ENCODE measurements at places on chromosomes 5 and 9.
A peak's percentile ranks its signal among the peaks of the same experiment; 100 is the strongest.

DNA sequence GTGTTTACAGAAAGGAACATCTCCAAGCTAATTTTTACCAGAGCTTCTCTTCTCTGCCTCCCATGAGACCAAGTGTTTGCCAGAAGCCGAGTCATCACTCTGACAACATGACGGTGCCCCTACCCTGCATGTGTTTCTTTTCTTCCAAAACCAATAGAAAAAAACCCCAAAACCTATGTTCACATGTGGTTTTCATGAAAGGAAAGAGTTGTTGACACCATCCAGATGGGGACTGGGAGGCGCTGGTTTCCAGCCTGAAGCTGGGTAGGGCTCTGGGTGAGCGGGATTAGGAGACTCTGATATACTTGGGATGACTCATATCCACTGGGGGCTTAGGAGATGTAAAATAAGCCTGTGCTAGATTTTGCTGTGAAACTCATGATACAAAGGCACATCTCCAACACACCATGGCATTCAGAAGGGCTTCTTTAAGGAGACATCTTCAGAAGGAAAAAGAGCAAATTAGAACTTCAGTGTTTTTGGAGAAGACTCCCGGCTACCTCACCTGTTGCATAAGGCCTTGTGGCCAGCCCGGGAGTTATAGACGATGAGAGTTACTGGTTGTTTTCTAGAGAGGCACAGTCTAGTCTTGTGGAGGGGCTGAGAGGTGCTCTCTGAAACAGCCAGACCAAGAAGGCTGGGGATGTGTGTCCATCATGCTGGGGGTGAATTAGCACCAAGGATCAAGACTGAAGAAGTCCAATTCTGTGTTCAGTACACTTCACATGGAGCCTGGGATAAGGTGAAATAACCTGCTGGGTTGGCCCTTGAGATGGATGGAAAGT, 108.9 kb upstream of the LHFPL2 start:
- DNase-seq: peak; percentile 48

- no peak for DNase-seq
Observed at GRCh38 chr9:73165911-73166310, 14.2 kb downstream of the ANXA1 start.

DNA sequence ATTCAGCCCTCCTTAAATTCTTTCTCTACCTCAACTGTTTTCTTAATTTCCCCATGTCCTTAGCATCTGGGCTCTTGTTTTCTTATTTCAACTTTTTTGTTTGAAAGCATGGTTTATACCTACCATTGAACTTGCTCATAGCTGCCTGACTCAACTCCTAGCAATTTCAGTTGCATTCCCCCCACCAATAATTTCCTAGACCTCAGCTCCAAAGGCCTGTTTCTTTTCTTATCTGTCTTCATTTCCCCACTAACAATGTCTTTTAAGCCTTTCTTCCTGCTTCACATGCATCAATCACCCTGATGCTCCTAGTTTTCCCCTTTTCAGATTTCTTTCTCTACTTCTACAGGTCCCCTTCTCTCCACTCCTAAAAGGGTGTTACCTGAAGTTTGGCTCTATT, 129.7 kb upstream of the PDE4D start:
- DNase-seq: no peak

DNA sequence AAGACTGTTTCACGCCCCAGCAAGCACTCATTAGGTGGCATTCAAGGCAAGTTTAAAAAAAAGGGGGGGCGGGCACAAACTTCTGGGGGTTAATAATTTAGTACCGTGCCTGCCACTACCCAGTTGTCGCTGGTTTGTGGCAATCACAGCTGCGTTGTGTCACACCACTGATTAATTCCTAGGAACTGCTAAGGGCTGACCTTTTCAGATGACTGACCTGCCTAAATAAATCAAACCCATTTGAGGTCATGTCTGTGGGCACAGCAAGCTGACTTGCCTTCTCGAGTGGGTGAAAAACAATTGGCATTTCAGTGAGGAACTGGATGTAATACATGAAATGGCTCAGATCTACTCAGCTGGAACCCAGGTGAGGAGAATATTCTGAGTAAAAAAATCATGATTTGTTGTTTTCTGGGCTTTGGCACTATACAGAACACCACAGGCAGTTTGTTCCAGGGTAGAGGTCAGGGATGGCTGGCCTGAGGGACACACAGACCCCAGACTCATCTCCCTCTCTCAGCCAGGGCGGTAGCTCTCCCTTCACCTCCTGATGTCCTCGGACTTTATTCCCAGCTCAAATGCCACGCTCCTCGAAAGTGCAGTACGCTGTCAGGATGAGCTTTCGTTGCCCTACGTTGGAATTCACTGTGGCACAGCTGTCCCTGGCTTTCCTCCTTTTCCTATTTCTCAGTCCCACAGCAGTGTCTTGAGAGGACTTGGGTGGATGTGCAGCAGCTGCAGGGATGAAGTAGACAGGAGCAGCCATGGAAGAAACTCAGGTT, 15.5 kb upstream of the MGAT1 start:
- DNase-seq: no peak

- no peak for DNase-seq
Observed at GRCh38 chr5:83099001-83099400, 21.7 kb downstream of the XRCC4 start.

GRCh38 chr5:97085459-97086181, 56.8 kb downstream of the LIX1 start:
- DNase-seq: peak; percentile 41

DNA sequence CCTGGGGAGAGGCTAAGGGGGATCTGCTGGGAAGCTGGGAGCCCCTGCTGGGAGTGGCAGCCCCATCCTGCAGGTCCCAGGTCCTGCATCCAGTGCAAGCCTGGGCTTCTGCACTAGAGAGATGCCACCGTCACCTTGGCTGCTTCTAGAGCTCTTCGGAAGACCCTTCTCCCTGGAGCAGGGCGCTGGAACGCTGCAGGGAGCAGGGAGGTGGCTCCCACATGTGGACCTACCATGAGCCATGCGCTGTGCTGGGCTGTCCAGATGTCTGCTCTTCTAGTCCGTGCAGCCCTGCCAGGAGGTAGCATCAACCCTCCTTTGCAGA, 90.9 kb upstream of the PHYKPL start:
- DNase-seq: no peak

DNA sequence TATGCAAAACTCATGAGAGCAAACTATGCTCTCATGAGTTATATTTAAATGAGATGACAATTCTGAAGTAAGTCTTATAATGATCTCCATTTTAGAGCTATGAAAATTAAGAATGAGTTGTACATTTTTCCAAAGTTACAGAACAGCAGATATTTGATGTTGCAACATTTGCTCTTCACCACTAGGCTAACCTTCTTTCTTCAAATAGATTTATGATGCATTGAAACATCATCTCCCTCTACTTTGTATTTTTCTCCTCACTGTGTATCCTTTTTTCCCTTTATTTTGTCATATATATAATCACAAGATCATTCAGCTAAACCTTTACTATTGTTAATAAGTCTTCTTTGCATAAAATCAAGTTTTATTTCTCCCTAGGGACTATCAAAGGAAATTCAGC, 497.7 kb upstream of the TYRP1 start:
- DNase-seq: no peak

DNA sequence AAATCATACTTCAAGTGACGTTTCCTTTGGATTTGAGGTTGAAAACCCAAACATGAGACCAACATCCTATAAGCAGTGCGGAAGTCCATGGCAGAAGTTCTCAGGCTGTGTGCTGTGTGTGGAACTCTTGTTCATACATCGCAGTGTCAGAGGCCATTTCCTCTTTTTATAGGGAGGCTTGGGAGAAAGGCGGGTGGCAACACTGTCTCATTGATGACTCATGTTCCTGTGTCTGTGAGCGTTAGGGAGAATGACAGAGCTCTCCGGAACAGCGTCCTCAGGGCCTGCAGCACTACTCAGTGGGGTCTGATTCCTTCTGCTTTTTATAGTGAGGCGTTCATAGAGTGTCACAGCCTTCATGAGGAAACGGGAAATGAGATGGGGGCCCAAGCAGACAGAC, 98.8 kb upstream of the BASP1 start:
- peak; percentile 63 for DNase-seq

GRCh38 chr5:154778534-154778933, 23.4 kb downstream of the LARP1 start:
- DNase-seq: peak; percentile 67

- no peak for DNase-seq
Observed at GRCh38 chr5:149807614-149808013, 77.5 kb downstream of the PPARGC1B start.

GRCh38 chr5:137453483-137454080, 45.5 kb downstream of the SPOCK1 start:
- no peak for DNase-seq

DNA sequence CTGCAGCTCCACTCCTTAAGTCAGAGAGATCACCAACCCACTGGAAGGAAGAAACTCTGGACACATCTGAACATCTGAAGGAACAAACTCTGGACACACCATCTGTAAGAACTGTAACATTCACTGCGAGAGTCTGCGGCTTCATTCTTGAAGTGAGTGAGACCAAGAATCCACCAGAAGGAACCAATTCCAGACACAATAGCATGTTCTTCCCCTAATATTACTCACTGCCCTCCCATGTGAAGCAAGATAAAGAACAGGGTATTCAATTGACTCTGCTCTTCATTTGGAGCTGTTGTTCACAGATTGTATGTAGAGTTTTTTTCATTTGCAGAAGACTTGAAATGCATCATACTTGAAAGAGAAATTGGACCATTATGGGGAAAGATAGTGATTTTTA, 10.8 kb downstream of the SAXO1 start:
- DNase-seq: no peak

- peak; percentile 26 for DNase-seq
Observed at GRCh38 chr5:179165421-179166170, 105.4 kb downstream of the ZNF354C start.

- no peak for DNase-seq
Observed at GRCh38 chr9:121184463-121184862, 17.2 kb downstream of the RAB14 start.

GRCh38 chr9:22157276-22157675, 148.2 kb upstream of the CDKN2B start:
- no peak for DNase-seq

DNA sequence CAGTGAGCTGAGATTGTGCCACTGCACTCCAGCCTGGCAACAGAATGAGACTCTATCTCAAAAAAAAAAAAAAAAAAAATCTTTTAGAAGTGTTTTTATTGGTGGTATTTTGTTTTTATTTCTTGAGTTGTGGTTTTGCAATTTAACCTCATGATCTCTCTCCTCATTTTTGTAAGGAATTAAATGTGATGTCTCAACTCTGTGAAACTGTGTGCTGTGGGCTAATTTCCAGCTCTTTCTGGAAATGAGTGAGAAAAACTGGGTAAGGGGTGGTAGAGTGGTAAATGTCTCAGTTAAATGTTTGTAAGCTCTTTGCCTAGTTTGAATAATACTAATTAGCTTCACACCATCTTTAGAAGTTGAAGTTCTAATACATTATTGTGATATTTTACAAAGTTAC, 29.0 kb downstream of the ACO1 start:
- DNase-seq: no peak

DNA sequence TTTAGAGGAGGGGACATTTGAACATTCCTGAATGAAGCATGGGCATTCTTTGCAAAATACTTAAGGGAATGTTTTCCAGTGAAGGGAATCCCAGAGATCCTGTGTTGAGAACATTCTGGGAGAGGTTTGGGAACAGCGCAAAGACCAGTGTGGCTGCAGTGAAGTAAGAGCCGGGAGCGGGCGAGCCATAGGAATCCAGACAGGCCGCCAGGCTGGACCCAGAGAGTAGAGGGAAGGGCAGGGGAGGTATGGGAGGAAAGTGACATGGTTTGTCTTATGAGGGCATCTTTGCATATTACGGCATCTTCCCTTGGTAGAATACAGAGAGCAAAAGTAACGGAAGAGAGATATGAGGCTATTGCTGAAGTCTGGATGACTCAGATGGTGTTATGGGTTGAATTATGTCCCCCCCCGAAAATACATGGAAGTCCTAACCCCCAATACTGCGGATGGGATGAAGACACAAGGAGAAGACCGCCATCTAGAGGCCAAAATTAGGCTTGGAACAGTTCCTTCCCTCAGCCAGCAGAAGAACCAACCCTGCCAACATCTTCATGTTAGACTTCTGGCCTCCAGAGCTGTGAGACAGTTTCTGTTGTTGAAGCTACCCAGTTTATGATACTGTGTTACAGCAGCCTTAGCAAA, 268.2 kb downstream of the MAST4 start:
- peak; percentile 18 for DNase-seq

DNA sequence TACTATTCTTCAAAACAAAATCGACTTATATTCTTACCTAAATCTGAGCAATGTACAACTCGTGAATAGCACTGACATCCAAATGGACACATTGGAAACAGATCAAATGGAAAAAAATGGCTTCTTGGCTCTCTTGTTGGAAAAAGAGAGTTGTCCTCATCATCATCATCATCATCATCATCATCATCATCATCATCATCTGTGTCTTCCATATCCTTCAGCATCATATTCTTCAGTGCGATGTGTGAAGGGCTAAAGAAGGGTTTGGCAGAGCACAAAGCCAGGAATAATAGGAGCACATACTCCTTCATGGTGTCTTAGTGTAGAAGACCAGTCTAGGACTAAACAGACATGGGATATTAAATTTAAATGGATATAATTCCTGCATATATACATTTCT, 7.7 kb downstream of the ASPN start:
- DNase-seq: no peak

DNA sequence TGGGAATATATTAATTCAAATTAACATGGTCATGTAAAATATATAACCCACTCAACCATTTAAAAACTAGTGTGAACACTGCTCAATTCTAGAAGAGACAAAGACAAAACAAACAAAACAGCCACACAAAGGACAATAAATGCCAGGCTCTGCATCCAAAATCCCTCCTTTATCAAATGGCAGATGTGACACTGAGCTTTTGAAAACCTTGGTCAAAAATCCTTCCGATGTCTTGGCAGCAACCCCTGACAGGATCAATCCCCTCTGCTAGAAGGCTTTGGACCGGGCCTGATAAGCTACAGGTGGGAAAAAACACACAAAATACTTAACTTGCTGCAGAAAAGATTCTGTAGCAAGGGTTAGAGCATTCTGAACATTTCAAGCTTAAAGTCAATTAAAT, 61.5 kb downstream of the ZFR start:
- DNase-seq: no peak

GRCh38 chr5:172713809-172714490, 57.0 kb downstream of the DUSP1 start:
- peak; percentile 53 for DNase-seq

GRCh38 chr9:95079461-95079860, 238.0 kb downstream of the FANCC start:
- DNase-seq: no peak

DNA sequence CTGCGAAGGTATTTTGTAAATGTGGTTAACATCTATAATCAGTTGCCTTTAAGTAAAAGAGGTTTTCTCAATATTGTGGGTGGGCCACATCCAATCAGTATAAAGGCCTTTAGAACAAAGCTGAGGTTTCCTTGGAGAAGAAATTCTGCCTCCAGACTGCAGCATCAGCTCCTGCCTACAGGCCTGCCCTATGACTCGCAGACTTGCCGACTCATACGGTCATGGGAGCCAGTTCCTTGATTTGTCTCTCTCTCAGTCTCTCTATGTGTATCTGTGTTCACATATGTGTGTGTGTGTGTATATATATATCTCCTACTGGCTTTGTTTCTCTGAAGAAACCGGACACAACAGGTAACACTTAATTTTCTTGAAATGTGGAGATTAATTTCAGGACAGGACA, 45.3 kb downstream of the SLC36A1 start:
- no peak for DNase-seq

GRCh38 chr5:10601246-10602030, 37.6 kb downstream of the ANKRD33B start:
- peak; percentile 96 for DNase-seq

GRCh38 chr9:94982211-94982610, 255.7 kb downstream of the AOPEP start:
- DNase-seq: no peak

- no peak for DNase-seq
Observed at GRCh38 chr9:20271096-20271495, 351.2 kb downstream of the MLLT3 start.

- no peak for DNase-seq
Observed at GRCh38 chr5:142869886-142870285, 99.7 kb downstream of the ARHGAP26 start.
